ENCODE measurements at places on chromosomes 12 and 14. TPM values are rescaled to one million over a fixed set of nuclear protein-coding genes. Genes with fewer than 3 reads are reported as not detected.
A peak's percentile ranks its signal among the peaks of the same experiment; 100 is the strongest.

- no peak overlapping the region for H3K4me3 ChIP-seq
- peak overlapping the region; percentile 72 for H3K27ac ChIP-seq
- peaks cover 95% of the 10 kb centered on the region for H3K36me3 ChIP-seq
- H3K27me3 ChIP-seq, result no peaks in the 10 kb centered on the region
- H3K4me1 ChIP-seq, result no peaks in the 10 kb centered on the region
Observed at GRCh38 chr14:94054936-94055335, 26.1 kb downstream of the DDX24 start.

- no peak for DNase-seq
- no peak overlapping the region for H3K27ac ChIP-seq
- H3K4me3 ChIP-seq, result no peak overlapping the region
- no peaks in the 10 kb centered on the region for H3K27me3 ChIP-seq
- H3K4me1 ChIP-seq, result no peaks in the 10 kb centered on the region
Observed at GRCh38 chr14:94480809-94481208, 4.8 kb upstream of the SERPINA9 start.

DNA sequence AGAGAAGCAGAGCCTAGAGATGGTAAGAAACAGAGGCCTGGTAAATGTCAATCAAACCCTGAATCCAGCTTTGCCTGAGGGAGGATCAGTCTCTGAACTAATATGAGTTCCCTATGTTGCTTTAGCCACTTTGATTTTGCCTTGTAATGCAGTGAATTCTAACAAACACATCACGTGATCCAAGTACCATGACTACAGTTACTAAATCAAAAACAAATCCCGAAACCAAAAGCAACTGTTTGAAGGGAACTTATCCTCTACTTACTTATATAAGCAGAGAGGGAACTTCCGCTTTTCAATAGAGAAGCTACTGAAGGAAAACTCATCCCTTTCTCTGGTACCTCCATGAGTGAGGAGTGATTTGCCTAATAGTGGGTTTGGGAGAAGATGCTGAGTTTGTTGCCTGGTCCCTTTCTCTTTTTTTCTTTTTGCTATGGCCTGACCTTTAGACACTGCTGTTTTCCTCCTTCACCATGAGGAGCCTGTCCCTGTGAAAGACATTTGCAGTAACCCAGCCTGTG lies 7.7 kb upstream of the PPTC7 start:
- H3K27me3 ChIP-seq, result no peaks in the 10 kb centered on the region
- H3K4me1 ChIP-seq, result peaks cover 8% of the 10 kb centered on the region
- peak overlapping the region; percentile 10 for H3K27ac ChIP-seq
- DNase-seq, result no peak

- H3K27me3 ChIP-seq, result no peaks in the 10 kb centered on the region
- DNase-seq, result no peak
- no peak overlapping the region for H3K4me3 ChIP-seq
- no peak overlapping the region for H3K27ac ChIP-seq
- H3K4me1 ChIP-seq, result no peaks in the 10 kb centered on the region
Observed at GRCh38 chr12:104480012-104480411, 23.3 kb downstream of the CHST11 start.

DNA sequence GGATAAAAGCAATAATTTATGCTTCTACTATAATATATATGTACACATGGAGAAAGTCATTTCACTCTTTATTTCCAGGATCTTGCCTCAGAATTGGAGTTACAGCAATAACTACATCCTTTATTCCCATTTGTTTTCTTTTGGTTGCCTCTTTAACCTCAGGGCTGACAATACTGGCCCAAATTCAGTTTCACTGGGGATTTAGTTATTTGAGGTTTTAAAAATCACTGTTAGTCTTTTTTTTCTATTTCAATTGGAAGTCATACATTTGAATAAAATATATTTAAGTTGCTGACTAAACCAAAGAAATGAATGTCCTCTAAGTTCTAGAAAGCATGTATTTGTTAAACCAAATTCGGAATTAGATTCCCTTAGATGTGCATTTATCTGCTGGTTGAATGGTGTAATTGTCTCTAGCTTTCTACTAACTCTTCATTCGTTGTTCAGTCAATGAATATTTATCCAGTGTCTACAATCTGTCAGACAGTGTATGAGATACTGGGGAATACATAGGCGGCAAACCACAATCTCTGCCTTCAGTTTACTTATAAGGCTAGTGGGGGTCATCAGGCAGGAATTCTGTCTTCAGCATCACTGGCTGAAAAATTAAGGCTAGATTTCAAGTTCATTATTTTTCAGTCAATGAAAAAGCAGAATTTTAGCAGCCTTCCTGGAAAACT lies 190.8 kb upstream of the ARHGAP5 start:
- H3K4me1 ChIP-seq, result peaks cover 12% of the 10 kb centered on the region
- H3K4me3 ChIP-seq, result no peak overlapping the region
- DNase-seq, result no peak
- no peaks in the 10 kb centered on the region for H3K27me3 ChIP-seq

DNA sequence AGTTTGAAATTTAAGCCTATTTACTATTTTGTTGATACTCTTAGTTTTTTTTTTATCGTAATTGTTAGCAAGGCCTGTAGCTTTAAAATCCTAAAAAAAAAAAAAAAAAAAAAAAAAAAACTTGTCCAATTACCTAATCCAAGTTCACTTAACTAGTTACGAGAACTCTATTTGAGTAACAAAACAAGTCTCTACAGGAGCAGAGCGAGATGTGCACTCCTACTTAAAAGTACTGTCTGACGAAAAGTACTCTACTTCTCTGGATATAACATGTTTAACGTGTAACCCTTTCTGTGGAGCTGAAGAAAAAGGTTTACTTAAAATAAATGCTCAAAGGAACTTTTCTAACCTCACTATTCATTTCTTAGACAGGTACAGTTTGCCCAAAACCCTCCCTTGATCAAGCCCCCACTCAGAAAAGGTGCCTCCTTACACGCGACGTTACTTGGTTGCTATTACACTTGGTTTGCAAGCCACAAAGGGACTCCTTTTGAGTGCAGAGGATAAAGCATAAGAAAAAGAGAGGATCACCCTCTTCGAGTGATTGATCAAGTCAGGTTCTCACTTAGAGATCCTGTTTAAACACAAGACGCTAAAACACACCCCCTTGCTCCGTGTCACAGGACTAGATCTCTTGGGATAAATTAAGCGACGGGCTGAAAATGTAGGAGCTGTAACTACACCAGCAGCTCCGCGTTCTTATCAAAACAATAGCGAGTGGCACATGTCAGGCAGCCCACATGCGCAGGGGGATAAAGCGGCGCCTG lies 2.2 kb downstream of the BAZ1A start:
- H3K27ac ChIP-seq, result peak overlapping the region; percentile 99
- peak; percentile 73 for DNase-seq
- H3K4me3 ChIP-seq, result peak overlapping the region; percentile 93
- H3K36me3 ChIP-seq, result peaks cover 13% of the 10 kb centered on the region

GRCh38 chr14:95562892-95563685 lies 28.2 kb downstream of the GLRX5 start:
- peaks cover 38% of the 10 kb centered on the region for H3K27me3 ChIP-seq
- no peaks in the 10 kb centered on the region for H3K4me1 ChIP-seq
- no peak overlapping the region for H3K4me3 ChIP-seq
- no peaks in the 10 kb centered on the region for H3K36me3 ChIP-seq

GRCh38 chr12:3333583-3333982 lies 157.4 kb upstream of the PRMT8 start:
- H3K4me3 ChIP-seq, result no peak overlapping the region
- peak; percentile 20 for DNase-seq
- no peaks in the 10 kb centered on the region for H3K27me3 ChIP-seq
- H3K4me1 ChIP-seq, result no peaks in the 10 kb centered on the region
- H3K27ac ChIP-seq, result no peak overlapping the region

- no peak for DNase-seq
- peaks cover 8% of the 10 kb centered on the region for H3K4me1 ChIP-seq
- H3K27ac ChIP-seq, result no peak overlapping the region
- no peaks in the 10 kb centered on the region for H3K27me3 ChIP-seq
Observed at GRCh38 chr12:66149702-66150398, 19.3 kb upstream of the LLPH start.

ETFRF1 gene
- total RNA-seq, result 21.1 TPM

GDF11 gene
- 1.9 TPM for total RNA-seq

KCNH5 gene
- not detected for total RNA-seq

OR6C68 gene
- not detected for total RNA-seq

PTHLH gene
- 5.4 TPM for total RNA-seq

IFNG-AS1 gene
- not detected for total RNA-seq

Data from MCF 10A (cell line).